Thymus (tissue), 14 donors: ENCODE measurements at places on chromosomes 2 and 18.

DNA sequence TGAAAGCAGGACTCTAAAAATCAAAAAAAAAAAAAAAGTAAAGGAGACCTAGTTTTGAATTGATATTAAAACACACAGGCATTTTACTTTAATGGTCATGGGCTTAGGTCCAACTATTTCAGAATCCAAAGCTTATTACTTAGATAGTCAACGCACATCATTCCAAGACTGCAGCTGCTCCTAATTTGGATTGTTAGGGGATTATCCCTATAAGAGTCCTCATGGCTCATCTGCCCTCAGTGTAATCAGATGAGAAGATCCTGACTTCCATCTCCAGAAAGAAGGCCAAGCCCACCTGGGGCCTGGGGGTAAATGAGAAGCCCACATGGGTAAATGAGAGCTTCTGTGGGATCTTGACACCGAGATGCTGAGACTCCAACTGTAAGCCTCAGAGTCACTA lies 424.2 kb downstream of the NRXN1 start:
- no peak for DNase-seq

DNA sequence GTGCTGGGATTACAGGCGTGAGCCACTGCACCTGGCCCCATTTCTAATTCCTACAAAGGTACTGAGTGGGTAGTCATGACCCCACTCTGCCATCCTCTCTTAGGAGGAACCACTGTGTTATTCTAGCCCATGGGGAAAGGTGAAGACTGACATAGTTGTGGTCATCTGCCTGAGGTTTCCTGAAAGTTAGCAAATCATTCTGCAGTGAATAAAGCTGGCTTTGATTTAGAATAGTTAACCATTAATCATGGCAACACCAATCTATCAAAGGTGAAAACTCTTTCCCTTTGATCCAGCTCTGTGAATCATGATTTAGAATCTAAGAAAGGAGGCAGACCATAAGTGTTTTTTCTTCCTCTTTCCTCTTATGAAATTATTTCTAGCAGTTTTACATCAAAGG lies 50.8 kb downstream of the SUMO1 start:
- no peak for DNase-seq

DNA sequence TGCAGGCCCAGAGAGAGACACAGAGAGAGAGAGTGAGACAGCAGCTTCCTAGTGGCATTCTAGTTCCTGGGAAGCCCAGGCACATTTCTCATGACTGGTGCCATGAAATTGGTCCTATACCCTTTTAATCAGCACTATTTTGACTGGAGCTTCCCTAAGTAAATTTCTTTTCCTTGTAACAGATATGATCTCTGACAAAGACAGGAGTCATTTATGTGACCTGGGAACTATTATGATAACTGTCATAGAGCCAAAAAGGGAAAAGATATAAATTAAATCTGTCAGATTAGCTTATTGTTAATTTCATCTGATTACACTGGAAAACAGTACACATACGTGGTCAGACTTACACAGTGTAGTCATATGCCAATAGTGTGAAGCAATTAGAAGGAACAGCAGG lies 161.3 kb upstream of the HNRNPA3 start:
- no peak for DNase-seq

GRCh38 chr2:132668189-132668823 lies 1.7 kb downstream of the LYPD1 start:
- DNase-seq: no peak

DNA sequence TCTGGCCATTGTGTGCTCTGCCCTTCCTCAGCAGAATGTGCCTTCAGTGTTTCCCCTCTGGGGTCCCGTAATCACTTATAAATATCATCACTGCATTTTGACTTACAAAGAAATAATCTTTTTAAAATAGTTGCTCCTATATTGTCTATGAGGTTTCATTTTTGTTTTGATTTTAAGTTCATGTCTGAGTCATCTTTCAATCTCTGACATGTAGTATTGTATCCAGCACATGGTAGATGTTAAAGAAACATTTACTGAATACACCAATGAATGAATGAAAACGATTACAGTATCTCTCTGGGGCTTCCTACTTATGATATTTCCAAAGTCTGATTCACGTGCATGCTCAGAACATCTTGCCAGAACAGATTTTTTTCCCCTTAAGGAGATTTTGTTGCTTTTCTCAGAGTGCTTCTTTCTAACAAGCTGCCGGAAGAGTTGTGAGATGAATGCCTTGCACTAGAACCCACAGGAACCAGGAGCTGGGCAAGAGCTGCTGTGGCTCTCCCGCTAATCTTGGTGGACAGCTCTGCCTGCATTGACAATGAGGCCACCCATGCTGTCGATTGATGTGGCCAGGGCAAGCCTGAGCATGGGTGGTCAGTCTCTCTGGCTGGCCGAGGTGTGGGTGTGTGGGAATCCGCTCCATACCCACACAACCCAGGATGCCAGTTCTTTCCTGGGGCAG lies 199.4 kb downstream of the CYRIA start:
- DNase-seq: no peak

DNA sequence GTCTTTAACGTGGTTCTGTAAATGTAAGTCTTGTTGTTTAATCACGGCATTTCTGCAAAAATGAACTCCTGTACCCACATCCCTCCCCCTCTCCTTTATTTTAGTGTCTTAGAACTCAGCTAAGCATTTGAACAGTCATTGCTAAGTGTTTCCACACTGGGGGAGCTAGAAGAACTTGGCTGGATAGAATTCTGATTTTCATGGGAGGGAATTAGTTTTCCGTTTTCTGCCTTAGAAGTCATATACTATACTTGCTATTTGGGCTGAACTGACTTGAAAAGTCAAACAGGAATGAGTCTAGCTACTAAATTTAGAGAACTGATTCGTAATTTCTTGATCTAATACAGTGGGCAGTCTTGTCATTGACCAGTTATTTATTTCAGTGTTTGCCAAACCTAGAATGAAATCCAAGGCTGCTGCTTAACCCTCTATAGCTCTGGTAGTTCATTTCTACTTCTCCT lies 61.1 kb downstream of the FMNL2 start:
- no peak for DNase-seq

DNA sequence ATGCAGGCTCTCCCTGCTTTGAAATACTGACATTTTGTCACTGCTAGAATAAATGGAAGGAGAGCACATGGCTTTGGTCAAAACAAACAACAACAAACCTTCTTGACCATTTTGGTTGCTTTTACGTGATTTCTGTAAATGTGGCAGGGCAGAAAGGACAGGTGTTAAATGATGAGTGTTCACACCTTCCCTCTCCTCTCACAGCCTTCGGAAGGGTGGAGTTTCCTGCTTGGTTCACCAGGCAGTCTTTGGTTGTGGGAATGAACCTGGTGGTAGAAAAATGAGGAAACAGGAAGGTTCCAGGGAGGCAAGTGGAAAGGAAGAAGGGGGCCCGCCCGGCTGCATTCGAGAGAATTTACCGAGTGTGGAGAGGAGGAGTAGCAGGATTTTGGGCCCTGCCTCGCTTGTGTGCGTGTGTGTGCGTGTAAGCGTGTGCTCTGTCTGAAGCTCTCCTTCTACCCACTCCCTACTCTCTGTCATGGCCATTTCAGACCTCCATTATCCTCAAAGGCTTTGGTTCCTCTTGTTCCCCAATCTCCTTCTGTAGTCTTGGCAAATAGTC lies 23.7 kb upstream of the SPP2 start:
- DNase-seq: no peak

DNA sequence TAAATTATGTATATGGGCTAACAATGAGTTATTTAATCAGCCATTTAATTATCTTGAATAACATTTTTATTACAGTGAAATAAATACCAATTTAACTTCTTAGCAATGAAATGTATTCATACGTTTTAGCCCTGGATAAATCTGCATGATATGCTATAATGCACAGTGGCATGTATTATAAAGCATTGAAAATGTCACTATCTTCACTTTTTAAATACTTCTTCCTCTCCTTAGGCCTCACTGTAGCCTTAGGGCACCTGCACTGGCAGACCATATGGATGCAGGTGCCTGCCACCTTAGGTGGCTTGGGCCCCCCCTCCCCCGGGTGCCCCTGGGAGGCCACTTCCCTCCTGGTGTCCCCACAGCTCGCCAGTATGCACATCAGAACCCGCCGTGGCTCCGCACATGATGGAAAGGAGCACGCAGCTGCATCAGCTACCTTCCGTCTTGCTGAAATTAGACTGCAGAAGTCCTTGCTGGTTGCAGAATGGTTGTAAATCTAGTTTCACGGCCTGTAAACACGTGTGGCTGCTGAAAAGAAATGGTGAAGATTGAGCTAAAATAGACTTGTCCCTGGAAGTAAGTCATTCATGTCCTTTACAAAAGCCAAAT lies 56.7 kb downstream of the ADI1 start:
- no peak for DNase-seq

DNA sequence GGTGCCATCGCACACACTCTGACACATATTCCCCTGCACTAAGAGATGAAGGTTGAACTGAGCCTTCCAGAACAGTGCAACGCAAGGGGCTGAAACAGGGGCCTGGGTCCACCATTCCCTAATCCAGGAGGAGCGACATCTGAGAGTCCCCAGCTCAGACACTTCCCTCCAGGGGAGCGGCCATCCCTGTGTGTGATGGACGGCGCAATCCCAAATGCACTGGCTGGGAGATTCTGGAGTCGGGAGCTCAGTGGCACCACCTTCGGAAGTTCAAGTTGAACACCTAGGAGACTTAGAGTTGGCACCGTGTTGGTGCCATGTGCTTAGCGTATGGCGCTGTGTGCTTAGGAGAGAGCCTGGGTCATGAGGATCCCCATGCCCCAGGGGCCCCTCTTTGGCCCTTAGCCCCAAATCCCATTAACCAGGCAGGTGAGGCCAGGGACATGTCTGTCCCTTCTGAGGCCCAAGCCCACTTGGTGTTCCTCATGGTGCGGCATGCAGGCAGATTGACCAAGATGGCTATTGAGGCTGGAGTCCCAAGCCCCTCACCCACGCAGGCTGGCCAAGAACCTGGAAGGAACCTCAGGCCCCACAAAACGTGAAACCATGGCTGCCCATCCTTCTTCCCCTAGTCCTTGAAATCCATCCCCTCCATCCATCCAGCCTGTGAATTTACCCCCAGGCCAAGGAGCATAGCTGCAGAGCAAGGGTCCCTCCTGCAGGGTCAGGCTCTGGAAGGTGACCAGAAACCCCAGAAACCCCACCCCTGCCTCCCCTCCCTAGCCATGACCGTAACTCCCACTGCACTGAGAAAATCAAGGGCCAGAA lies 114.1 kb upstream of the OTOS start:
- no peak for DNase-seq

DNA sequence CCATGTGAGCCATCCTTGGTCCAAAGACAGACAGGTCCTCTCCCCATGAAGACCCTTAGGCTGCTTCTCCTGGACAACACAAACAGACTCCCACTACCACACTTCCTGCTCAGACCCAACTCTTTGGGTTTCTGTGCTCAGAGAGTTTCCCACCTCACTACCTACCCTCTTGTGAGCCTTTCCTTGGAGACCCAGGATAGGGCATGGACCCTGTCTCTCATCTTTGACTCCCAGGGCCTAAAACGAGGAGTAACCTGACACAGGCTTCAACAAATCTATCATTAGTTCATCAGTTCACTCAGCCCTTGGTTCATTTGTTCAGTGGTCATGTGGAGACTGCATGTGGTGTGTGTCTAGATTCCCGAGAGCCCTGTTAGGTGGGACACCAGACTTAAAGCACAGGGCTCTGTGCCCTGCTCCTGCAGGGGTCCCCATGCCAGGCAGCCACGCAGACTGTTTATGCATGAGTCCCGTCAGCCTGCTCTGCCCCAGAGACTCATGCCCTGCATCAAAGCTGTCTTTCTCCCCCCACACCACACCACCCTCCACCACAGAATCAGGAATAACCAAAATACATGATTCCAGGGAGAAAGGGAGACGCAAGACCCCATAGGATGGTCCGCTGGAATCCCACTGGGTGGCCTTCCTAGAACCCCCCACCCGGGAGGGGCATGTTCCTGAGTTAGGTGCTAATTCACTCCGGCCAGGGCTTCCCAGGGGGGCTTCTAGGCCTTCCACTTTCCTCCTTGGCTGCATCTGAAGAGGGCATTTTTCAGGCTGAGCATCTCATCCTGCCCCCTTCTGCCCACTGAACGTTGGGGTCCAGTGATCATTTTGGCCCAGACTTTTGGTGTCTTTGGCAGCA lies 100.2 kb upstream of the TEX51 start:
- DNase-seq: no peak

GRCh38 chr2:11963966-11964365 lies 217.5 kb downstream of the LPIN1 start:
- no peak for DNase-seq

DNA sequence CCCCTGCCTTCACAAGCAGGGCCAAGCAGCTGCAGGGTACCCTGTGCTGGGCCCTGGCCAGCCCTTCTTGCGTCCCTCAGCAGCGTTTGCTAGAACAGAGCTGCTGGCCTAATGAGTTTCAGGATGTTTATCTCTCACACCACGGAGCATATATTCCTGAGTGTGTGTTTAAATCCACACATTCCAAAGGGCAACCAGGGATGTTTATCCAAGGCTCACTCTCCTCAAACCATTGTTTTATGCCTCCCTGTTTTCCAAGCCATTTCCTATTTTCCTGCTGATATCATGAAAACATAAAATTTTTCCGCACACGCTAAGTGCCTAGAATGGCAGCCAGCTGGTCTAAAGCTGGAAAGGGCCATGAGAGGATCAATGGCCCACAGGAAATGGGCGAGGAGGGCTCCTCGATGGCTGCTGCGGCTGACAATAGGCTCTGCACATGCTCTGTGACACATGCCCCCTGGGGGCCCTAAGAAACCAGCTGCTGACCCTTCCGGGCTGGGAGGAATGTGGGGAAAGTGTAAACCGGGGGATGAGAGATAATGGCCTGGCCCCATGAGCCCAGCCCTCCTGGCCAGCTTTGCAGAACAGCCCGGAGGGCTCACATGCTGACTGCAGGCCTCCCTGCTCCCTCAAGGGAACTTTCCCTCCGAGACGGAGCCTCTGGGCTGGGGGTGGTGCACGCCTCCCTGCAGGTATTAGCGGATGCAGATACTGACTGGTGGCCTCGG lies 194.0 kb downstream of the NDUFA10 start:
- DNase-seq: no peak

- no peak for DNase-seq
These were observed 133.6 kb upstream of the MC4R start for GRCh38 chr18:60506190-60506589.

DNA sequence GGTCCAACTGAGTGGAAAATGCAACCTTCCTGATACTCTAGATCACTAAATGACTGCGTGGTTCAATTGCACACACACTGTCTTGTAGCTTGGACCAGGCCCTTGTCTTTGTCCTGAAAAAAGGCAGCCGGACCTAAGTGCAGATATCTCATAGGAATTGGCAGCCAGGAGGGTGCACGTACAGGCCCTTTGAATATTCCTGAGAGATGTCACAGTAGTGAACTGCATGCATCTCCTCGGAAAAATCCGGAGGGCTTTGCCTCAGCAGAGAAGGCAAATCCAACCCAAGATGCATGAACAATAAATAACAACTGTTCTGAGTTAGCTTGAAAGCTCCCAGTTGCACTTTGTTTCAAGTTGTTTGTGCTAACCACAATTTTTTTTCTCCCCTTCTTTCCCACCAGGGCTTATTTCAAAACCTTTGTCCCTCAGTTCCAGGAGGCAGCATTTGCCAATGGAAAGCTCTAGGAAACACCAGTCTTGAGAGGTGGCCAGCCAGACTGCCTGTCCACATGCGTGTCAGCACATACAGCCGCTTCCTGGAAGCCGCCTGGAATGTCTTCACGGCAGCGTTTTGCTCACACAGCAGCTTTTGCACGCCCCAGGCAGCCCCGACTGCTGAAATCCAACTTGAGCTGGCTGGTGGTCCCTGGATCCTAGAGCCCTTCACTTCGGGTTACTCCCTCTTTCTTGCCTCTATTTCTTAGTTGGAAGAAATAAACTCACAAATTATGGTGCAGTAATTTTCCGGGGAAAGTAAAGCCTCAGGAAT lies 54.4 kb upstream of the FOSL2 start:
- no peak for DNase-seq

- DNase-seq: no peak
These were observed 46.3 kb downstream of the TNFRSF11A start for GRCh38 chr18:62371436-62371835.

GRCh38 chr2:239396881-239397681 lies 3.7 kb downstream of the HDAC4 start:
- DNase-seq: peak; percentile 62
